ENCODE measurements at places on chromosomes 11 and 22. TPM values are rescaled to one million over a fixed set of nuclear protein-coding genes. Genes with fewer than 3 reads are reported as not detected.

CEND1 gene
- 3.3 TPM for total RNA-seq

SDHD gene
- 139 TPM for total RNA-seq

PRAME gene
- total RNA-seq, result not detected

CNIH2 gene
- total RNA-seq, result not detected

CHRM4 gene
- 0.78 TPM for total RNA-seq

RIC3 gene
- 18.8 TPM for total RNA-seq

Data from esophagus muscularis mucosa (tissue), 4 donors.